ENCODE measurements at places on chromosomes 5 and 9.

DNA sequence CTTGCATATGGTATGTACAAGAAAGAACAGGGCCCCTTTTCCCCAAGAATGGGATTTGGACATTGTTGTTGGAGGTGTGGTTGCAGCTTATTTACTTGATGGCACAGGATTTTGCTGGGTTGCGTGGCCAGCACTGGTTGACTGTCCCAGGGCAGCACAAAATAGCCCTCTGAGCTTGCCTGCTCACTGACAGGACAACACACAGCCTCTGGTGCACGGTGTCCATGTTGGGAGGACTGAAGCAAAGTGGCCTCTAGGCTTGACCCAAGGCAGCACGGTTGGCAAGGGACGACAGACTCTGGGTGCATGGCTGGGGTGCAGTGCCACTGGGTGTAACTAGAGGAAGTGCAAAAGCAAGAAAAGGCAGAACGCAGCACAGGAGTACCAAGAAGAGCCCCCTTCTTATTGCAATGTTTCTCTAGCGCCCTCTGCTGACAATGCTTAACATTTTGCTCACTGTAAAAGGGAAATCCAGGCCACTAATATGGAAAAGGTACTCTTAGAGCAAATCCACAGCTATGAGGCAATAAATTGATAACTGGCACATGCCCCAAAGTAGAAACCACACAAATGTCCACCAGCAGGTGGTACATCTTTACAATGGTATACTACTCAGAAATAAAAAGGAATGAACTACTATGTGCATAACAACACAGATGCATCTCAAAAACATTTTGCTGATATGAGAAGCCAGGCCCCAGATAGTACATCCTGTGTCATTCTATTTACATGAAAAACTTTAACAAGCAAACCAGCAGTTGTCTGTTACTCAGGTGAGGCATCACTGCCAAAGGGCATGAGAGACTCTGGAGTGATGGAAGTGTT is 47.4 kb upstream of the BARX1 start:
- DNase-seq = peak; percentile 46

GRCh38 chr9:86408121-86408520 is 53.9 kb upstream of the TUT7 start:
- no peak for DNase-seq

- DNase-seq = no peak
These were observed 44.9 kb upstream of the STXBP1 start for GRCh38 chr9:127567035-127567729.

GRCh38 chr5:143506836-143507552 is 103.5 kb upstream of the NR3C1 start:
- no peak for DNase-seq

GRCh38 chr5:135105105-135105484 is 71.1 kb upstream of the PITX1 start:
- no peak for DNase-seq

- peak; percentile 66 for DNase-seq
These were observed 13.3 kb upstream of the RECK start for GRCh38 chr9:36023260-36024048.

DNA sequence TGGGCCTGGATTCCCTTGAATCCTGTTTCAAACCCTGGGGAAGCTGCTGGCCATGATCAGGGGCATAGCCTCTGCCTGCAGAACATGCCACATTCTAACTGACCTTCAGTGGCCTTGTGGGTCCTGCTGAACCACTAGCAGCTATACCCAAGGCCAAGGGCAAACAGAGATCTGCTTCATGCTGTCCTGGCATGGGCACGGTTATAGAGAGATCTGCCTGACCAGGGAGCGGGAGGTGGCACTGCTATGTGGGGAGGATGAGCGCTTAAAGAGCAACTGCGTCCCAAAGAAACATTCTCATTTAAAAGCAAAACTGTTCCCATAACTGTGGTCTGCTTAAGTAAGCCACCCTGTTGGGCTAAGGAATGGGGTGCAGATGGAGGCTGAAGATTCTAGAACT is 36.5 kb upstream of the SYNPO start:
- no peak for DNase-seq

DNA sequence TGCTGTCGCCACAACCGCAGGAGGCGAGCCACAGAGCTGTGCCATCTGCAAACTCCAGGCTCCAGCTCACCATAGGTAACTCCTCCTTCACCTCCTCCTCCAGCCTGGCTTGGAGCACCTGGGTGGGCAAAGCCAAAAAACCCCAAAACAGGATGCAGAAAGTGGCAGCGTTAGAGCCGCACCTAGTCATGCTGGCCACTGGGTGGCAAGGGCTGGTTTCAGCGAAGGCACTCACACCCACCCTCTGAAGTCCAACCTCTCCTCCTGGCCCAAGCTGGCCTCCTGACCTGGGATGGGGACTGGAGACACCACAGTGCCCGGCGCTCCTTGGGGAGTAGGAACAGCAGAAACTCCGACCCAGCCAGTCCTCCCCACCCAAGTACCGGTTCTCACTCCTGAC is 28.7 kb upstream of the ZNF354B start:
- DNase-seq = no peak

DNA sequence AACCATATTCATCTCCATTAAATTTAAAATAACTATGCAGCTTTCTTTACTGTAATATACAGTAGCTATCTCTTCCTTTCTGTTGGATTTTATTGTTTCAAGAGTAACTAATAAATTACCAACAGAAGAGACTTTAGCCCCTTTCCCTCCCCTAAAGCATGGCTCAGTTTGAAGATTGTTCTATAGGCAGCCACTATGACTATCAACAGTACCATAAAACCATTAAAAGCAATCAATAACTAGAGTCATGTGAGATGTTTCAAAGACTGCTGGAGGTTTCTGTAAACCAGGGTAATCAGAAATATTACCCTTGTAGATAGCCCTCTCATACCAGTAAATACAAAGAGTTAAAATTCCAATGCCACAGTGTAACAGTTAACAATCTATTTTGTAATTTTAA is 73.0 kb downstream of the TMEM161B start:
- DNase-seq = no peak

DNA sequence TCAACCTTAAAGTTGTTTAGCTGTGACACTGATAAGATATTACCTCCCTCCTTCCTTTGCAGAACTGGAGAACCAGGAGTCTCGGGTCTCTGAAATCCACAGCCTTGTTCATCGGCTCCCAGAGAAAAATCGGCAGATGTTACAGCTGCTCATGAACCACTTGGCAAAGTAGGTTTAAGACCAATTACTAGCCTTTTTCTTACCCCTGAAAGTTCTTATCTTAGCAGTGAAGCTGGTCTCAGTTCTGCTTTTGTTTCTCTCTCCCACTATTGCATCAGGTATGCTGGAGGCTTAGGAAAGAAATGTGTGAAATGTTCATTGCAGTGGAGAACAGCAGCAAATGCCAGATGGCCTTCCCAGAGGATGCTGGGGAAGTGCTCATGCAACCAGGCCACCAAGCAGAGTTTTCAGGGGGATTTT is 287.4 kb downstream of the ARHGAP26 start:
- no peak for DNase-seq

- DNase-seq = no peak
These were observed 137.0 kb downstream of the WDR41 start for GRCh38 chr5:77355080-77355479.

GRCh38 chr5:27608992-27609391 is 570.6 kb upstream of the CDH9 start:
- no peak for DNase-seq
